Gastrocnemius medialis (tissue), 4 donors: ENCODE measurements at places on chromosomes 5 and 9. TPM values are rescaled to one million over a fixed set of nuclear protein-coding genes. Genes with fewer than 3 reads are reported as not detected.

WNT8A gene
- total RNA-seq = not detected

STING1 gene
- total RNA-seq = 10.3 TPM

PAEP gene
- total RNA-seq = not detected

NMUR2 gene
- total RNA-seq = not detected

SPAG8 gene
- not detected for total RNA-seq

SLC27A6 gene
- total RNA-seq = not detected

PDZD2 gene
- 3.8 TPM for total RNA-seq

FOXD4L4 gene
- total RNA-seq = not detected

ROPN1L gene
- total RNA-seq = not detected

NREP gene
- 2.5 TPM for total RNA-seq

GRCh38 chr5:127802477-127802865 lies 99.3 kb downstream of the CCDC192 start:
- no peak overlapping the region for H3K4me3 ChIP-seq
- no peak overlapping the region for H3K27ac ChIP-seq
- no peaks in the 10 kb centered on the region for H3K4me1 ChIP-seq
- H3K36me3 ChIP-seq = no peaks in the 10 kb centered on the region
- no peak for DNase-seq
- H3K27me3 ChIP-seq = no peaks in the 10 kb centered on the region

DNA sequence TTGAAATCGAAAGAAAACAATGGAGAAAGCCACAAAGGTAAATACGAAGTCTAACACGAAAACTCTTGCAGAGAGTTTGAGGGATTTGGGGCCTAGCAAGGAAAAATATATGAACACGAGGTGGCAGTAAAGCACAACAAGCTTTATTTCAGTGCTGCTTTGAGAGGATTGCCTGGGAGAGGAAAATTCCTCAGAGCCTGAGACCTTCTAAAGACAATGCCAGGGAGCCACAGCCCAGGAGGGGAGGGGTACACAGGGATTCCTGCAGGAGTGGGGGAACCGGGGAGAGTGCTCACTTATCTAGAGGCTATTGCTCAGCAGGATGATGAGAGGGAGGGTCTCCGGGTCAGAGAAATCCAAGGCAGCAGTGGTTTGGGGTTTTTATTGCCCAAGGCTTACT lies 134.9 kb upstream of the ADCY2 start:
- H3K4me3 ChIP-seq = no peak overlapping the region
- DNase-seq = no peak
- no peaks in the 10 kb centered on the region for H3K27me3 ChIP-seq
- no peaks in the 10 kb centered on the region for H3K4me1 ChIP-seq
- no peaks in the 10 kb centered on the region for H3K36me3 ChIP-seq
- H3K27ac ChIP-seq = no peak overlapping the region

DNA sequence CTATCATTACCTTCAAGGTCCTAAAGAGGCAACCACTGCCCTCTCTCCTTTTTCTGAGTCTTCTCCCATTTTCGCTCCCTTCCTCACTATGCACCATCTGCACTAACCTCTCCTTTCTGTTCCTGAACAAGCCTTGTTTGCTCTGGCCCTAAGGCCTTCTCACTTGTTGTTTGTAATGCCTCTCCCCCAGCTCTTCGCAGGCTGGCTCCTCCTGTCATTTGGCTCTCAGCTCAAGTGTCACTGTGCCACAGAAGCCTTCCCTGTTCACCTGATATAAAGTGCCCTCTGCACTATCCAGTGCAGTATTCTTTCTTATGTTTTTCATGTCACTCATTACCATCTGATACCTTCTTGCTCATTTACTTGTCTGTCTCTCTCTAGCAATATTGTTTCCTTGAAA lies 303.7 kb downstream of the KCNN2 start:
- no peaks in the 10 kb centered on the region for H3K27me3 ChIP-seq
- no peaks in the 10 kb centered on the region for H3K4me1 ChIP-seq
- no peaks in the 10 kb centered on the region for H3K36me3 ChIP-seq
- no peak for DNase-seq

DNA sequence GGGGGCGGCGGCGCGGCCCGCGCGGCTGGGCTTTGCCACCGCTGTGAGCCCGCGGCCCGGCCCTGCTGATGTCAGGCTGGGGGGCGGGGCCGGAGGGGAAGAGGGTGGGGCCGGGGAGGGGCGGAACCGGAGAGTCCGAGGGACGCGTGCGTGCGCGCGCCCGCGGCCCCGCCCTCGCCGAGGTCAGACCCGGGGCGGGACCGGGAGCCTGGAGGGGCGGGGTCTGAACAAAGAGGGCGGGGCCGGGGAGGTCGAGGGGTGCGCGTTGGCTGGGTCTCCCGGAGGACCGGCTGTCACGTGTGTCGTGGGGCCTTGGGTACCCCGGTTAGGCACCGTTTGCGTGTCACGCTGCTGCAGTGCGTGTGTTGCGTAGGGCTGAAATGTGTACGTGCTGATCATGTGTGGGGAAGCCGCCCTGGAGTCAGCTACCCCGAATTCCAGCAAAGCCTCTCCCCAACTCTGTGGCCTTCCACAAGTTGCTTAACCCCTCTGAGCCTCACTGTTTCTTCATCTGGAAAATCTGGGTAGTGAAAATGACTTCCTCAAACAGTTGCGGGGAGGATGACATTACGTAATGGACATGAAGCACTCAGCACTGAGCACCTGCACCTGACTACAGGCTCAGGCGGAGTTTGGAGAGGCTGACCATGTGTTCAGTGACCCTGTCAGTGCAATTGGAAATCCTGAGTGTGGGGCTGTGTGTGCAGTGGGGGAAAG lies at the start of gene RALGDS:
TSS of gene RALGDS (minus strand) at position 43 of the 717 bp plus-strand sequence. CDS start 86 bp downstream, outside the sequence.
- peak; percentile 87 for DNase-seq
- peaks cover 80% of the 10 kb centered on the region for H3K4me1 ChIP-seq
- H3K27me3 ChIP-seq = no peaks in the 10 kb centered on the region
- H3K4me3 ChIP-seq = peak within 1 kb of the TSS; percentile 86
- H3K27ac ChIP-seq = peak within 1 kb of the TSS; percentile 91

- no peak overlapping the region for H3K4me3 ChIP-seq
- H3K27ac ChIP-seq = no peak overlapping the region
These were observed 5.8 kb downstream of the BSPRY start for GRCh38 chr9:113355040-113355596.

DNA sequence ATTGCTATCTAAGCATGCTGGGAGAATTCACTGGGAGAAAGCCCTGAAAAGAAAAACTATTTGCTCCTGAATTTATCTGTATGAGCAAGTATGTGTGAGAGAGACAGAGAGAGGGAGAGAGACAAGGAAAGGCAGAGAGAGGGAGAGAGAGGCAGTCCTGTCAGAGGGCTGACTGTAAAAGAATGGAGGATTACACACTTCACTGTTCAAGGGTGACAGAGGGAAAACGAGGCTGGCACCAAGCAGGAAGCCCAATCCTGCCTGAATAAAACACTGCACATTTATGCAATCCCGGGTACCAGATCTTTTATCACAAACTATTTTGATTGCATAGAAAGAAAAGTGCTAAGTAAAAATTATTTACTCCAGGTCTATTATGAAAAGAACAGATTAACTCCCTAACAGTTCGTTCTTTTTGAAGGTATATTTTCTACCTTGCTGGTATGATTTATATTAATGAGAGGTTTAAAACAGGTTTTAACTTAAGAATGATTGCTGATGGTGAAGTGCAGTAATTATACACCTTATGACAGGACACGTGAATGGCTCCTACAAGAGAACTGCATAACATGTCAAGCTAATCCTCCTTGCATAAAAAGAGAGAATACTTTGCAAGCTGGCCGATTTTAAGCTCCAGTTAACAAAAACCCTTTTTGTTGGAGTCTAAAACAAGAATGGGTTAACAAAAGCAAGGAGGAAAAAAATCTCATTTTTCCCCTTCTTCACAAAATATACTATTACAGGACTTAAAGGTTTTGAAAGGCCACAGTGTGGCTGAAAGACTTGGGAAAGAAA lies 82.5 kb downstream of the NFIB start:
- no peak overlapping the region for H3K4me3 ChIP-seq
- H3K36me3 ChIP-seq = no peaks in the 10 kb centered on the region
- no peak overlapping the region for H3K27ac ChIP-seq
- DNase-seq = no peak
- H3K27me3 ChIP-seq = no peaks in the 10 kb centered on the region

- H3K4me1 ChIP-seq = peaks cover 25% of the 10 kb centered on the region
- H3K27ac ChIP-seq = no peak overlapping the region
- no peaks in the 10 kb centered on the region for H3K36me3 ChIP-seq
- DNase-seq = no peak
- H3K4me3 ChIP-seq = no peak overlapping the region
These were observed 48.3 kb downstream of the EHMT1 start for GRCh38 chr9:137666955-137667670.

GRCh38 chr9:126457890-126458289 lies 131.3 kb downstream of the MVB12B start:
- no peaks in the 10 kb centered on the region for H3K36me3 ChIP-seq
- no peaks in the 10 kb centered on the region for H3K27me3 ChIP-seq
- no peaks in the 10 kb centered on the region for H3K4me1 ChIP-seq

GRCh38 chr5:55441107-55441771 lies 93.5 kb downstream of the PLPP1 start:
- peaks cover 70% of the 10 kb centered on the region for H3K4me1 ChIP-seq
- H3K36me3 ChIP-seq = no peaks in the 10 kb centered on the region
- no peaks in the 10 kb centered on the region for H3K27me3 ChIP-seq
- H3K27ac ChIP-seq = peak overlapping the region; percentile 89
- no peak overlapping the region for H3K4me3 ChIP-seq

GRCh38 chr5:109741390-109741789 lies 51.7 kb downstream of the MAN2A1 start:
- no peak for DNase-seq
- H3K4me1 ChIP-seq = peaks cover 44% of the 10 kb centered on the region
- no peaks in the 10 kb centered on the region for H3K27me3 ChIP-seq
- H3K36me3 ChIP-seq = no peaks in the 10 kb centered on the region

DNA sequence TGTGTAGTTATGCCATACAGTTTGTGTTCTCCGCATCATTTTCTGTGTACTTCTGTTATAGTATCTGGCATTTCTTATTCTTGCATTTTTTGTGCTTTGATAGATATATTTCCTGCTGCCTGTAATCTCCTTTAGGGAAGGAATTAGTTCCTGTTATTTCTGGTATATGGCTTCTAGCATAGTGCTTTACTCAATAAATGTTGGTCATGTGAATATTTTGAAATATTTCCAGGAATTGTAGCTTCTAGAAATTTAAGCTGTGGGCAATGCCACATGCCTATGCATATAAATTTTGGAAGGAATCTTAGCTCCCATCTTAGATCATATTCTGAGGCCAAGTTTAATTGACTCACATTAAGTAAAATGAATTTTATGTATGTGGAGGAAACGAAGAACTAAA lies 11.5 kb upstream of the PRRC1 start:
- no peaks in the 10 kb centered on the region for H3K36me3 ChIP-seq
- H3K4me3 ChIP-seq = no peak overlapping the region
- DNase-seq = no peak
- H3K27ac ChIP-seq = no peak overlapping the region
- no peaks in the 10 kb centered on the region for H3K27me3 ChIP-seq
- no peaks in the 10 kb centered on the region for H3K4me1 ChIP-seq

GRCh38 chr5:156934450-156935211 lies 28.4 kb downstream of the TIMD4 start:
- H3K4me1 ChIP-seq = no peaks in the 10 kb centered on the region
- H3K27me3 ChIP-seq = no peaks in the 10 kb centered on the region
- no peak overlapping the region for H3K27ac ChIP-seq
- H3K4me3 ChIP-seq = no peak overlapping the region

GRCh38 chr9:112846528-112847488 lies 43.9 kb downstream of the SLC46A2 start:
- H3K27ac ChIP-seq = no peak overlapping the region
- no peak overlapping the region for H3K4me3 ChIP-seq
- no peaks in the 10 kb centered on the region for H3K27me3 ChIP-seq
- H3K4me1 ChIP-seq = no peaks in the 10 kb centered on the region
- no peaks in the 10 kb centered on the region for H3K36me3 ChIP-seq
- DNase-seq = no peak

DNA sequence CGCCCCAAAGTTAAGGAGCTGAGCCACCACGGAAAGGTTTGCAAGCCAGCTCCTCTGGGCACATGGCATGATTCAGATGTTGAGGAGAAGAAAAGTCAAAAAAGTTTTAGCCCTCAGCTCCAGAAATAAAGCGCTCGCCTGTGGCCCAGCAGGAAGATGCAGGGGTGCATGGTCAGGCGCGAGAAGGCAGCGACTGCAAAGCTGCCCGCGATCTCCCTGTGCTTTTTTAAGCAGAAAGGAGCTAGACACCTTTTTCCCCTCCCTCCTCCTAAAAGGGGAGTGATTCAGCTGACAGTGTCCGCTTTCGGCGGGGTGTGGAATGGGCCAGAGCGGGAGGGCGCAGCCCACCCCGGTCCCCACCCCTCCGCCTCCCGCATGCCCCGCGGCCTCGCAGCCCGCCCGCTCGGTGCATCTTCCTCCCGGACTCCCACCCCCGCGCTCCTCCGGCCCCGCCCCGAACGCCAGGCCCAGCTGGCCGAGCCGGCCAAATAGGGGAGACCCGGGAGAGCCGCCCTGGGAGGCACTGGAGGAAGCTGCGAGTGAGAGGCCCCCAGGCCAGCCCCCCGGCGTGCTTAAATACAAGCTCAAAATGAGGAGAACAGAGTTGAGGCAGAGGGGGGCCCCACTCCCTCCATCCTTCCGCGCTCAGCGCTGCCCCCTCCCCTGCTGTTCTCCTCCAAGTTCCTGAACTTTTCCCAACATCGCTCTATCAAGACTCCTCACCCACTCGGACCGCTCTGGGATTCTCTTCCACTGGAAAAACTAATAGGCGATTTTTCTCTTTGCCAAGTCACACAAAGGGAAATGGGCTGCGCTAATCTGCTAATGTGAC lies at the start of gene ADAMTS12:
TSS of gene ADAMTS12 (minus strand) at position 203 of the 832 bp plus-strand sequence. CDS start at position 69, 134 bp downstream.
- no peaks in the 10 kb centered on the region for H3K4me1 ChIP-seq
